ENCODE measurements at places on chromosomes 13 and 19.

- H3K27ac ChIP-seq: peak overlapping the region; percentile 94
- peak; percentile 81 for DNase-seq
- peaks cover 13% of the 10 kb centered on the region for H3K36me3 ChIP-seq
Observed at GRCh38 chr19:35715981-35716800, 1.6 kb upstream of the KMT2B start.

GRCh38 chr13:63435667-63436324 is 2020.1 kb upstream of the PCDH20 start:
- DNase-seq: no peak
- no peak overlapping the region for H3K27ac ChIP-seq
- H3K4me1 ChIP-seq: no peaks in the 10 kb centered on the region
- no peak overlapping the region for H3K4me3 ChIP-seq

DNA sequence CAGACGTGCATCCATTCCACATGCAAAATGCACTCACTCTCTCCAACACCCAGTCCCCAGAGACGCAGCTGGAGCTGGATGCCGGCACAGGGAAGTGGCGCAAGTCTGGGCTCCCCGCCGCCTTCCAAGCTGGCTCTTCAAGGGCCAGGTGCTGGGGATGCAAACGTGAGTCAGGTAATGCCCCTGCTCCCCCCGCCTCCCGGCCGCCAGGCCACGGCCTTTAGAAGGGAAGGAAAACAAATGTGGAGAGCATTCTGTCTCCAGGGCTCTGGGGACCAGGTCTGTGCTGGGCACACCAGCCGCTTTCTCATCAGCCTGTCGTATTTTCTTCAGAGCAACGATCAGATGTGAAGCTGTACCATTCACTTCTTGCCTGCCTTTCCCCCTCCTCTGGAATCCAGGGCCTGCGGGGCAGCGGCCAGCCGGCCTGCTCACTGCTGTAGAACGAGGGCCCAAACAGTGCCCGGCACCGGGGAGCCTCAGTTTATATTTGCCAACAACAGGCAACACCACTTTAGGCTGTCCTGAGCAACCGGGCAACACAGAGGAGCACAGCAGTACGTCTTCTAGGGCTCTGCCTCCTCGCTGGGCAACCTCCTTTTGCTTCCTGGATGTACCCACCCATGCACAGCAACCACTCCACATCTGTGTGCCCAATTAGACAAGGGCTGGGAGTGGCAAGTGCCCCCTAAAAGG is 3.8 kb downstream of the RAB20 start:
- no peak overlapping the region for H3K4me3 ChIP-seq
- H3K27ac ChIP-seq: no peak overlapping the region

DNA sequence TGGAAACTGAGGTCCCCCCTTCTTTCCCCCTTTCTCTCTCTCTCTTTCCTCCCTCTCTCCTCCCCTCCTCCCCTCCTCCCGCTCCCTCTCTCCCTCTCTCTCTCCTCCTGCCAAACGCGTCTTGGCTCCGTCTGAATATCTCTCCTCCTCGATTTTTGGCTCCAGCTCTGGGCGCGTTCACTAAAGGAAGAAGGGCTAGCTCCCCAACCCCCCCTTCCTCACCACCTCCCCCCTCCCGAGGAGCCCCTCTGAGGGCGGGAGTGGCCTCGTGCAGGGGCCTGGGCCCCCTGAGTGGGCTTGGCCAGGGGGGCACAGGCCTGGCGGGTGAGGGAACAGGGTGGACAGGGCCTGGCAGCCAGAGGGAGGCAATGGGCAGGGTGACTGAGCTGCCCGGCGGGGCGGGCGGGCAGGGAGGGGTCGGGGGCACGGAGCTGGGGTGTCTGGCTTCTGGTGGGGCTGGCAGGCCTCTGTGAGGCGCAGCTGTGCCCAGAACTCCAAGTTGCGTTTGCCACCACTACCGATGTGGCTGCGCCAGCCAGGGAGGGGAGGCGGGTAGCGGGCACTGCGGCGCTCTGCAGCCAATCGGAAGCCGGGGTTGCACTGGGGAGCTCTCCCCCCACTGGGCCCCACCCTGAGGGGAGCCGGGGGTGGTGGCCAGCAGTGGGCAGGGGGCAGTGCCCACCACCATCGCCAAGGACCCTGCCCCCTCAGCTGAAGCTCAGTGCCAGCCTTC is 7.1 kb downstream of the NFIX start:
- H3K27ac ChIP-seq: peak overlapping the region; percentile 99
- H3K27me3 ChIP-seq: no peaks in the 10 kb centered on the region
- peak overlapping the region; percentile 60 for H3K4me3 ChIP-seq
- peak; percentile 92 for DNase-seq
- peaks cover 75% of the 10 kb centered on the region for H3K4me1 ChIP-seq

- H3K36me3 ChIP-seq: no peaks in the 10 kb centered on the region
- DNase-seq: no peak
- H3K27me3 ChIP-seq: no peaks in the 10 kb centered on the region
- H3K27ac ChIP-seq: no peak overlapping the region
Observed at GRCh38 chr13:80962855-80963254, 621.9 kb upstream of the SPRY2 start.

- H3K27ac ChIP-seq: no peak overlapping the region
- H3K27me3 ChIP-seq: no peaks in the 10 kb centered on the region
- no peaks in the 10 kb centered on the region for H3K36me3 ChIP-seq
Observed at GRCh38 chr13:26132756-26133155, 80.9 kb upstream of the SHISA2 start.

GRCh38 chr19:30167206-30167868 is 204.8 kb upstream of the ZNF536 start:
- no peaks in the 10 kb centered on the region for H3K27me3 ChIP-seq
- H3K4me1 ChIP-seq: no peaks in the 10 kb centered on the region
- DNase-seq: no peak
- no peak overlapping the region for H3K27ac ChIP-seq
- H3K4me3 ChIP-seq: no peak overlapping the region

DNA sequence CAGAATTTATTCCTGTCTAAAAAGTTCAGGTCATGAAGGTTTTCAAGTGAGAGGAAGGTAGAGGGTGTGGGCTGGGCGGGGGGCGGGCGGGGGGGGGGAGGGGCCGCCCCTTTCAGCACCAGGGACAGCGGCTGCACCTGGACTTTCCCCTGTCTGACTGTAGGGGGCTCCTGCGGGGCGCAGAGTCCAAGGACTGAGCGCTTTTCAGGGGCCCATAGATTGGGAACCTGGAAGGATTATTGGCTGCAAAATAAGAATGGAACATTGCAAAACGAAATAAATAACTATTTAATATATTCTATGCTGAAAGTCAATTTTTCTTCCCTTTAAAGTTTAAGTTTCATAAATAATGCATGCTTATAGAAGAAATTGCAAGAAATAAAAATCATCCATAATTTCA is 8.9 kb upstream of the CYP4F3 start:
- no peak overlapping the region for H3K4me3 ChIP-seq
- no peaks in the 10 kb centered on the region for H3K36me3 ChIP-seq
- H3K27me3 ChIP-seq: peaks cover 5% of the 10 kb centered on the region

DNA sequence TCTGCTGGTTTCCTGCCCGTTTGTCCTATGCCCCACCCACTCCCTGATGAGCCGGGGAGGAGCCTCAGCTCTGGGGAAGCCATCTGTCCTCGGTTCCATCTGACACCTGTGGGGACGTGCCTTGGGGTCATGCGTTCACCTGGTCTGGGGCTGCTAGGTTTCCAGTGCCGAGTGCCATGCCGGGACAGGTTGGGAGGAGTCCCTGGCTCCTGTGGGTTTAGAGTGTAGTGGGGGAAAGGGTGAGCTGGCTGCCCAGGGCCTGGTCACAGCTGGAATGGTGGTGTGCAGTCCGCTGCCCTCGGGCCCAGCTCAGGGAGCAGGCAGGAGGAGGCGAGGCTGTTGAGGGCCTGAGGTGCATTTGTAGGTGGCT is 2.5 kb downstream of the KDM4B start:
- H3K36me3 ChIP-seq: no peaks in the 10 kb centered on the region
- no peak for DNase-seq
- peaks cover 56% of the 10 kb centered on the region for H3K4me1 ChIP-seq
- peak overlapping the region; percentile 73 for H3K4me3 ChIP-seq
- H3K27ac ChIP-seq: peak overlapping the region; percentile 71
- no peaks in the 10 kb centered on the region for H3K27me3 ChIP-seq

DNA sequence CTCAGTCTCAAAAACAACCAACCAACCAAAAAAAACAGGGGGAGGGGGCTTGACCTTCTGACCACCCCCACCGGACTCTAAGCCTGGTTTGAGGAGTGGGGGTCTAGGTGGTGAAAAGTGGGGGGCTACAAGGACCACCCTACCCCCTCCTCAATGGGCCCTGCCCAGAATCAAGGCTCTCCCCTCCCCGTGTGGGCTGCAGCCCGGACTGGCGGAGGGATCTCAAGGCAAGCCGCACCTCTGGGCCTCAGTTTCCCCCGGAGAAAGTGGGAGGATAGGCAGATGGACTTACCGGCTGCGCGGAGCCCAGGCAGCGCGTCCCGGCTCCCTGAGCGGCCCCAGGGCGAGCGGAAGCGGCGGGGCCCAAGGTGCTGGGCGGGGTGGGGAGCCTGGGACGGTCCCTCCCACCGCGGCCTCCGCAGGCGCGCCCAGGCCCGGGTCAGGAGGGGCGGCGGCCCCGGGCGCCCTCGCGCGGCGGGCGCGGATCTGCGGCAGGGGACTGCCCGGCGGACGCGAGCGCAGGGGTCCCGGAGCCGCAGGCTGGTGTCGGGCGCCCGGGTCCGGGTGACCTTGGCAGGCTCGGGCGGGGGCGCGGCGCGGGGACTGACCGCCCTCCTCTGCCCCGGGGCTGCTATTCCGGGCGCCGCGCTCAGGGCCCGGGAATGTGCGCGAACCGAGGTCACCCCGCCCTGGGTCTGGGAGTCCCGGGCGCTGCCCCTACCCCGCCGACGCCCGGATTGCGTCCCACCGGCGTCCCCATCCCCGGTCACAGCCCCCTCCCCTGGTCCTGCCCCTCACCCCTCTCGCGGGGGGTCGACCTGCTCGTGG is at the start of gene ADAMTSL5:
ADAMTSL5 (minus strand) TSS at position 349 of the 828 bp plus-strand sequence. CDS start 2,076 bp downstream, outside the sequence.
- no peaks in the 10 kb centered on the region for H3K36me3 ChIP-seq
- H3K27ac ChIP-seq: peak within 1 kb of the TSS; percentile 89
- H3K4me3 ChIP-seq: peak within 1 kb of the TSS; percentile 73

GRCh38 chr19:18257503-18258470 is 16.5 kb downstream of the IQCN start:
- H3K36me3 ChIP-seq: no peaks in the 10 kb centered on the region
- no peaks in the 10 kb centered on the region for H3K4me1 ChIP-seq
- no peak for DNase-seq
